Hematopoietic multipotent progenitor cell treated with erythropoietin and hydrocortisone succinate and interleukin-3 and kit ligand, for 17 days (in vitro differentiated cells): ENCODE measurements at places on chromosomes 13 and 19.

GRCh38 chr13:38998739-38999138, 8.1 kb upstream of the STOML3 start:
- DNase-seq: no peak

- DNase-seq: no peak
These were observed 136.9 kb downstream of the USP12 start for GRCh38 chr13:27034678-27035111.

GRCh38 chr13:23414682-23415081, 18.8 kb downstream of the SACS start:
- no peak for DNase-seq

DNA sequence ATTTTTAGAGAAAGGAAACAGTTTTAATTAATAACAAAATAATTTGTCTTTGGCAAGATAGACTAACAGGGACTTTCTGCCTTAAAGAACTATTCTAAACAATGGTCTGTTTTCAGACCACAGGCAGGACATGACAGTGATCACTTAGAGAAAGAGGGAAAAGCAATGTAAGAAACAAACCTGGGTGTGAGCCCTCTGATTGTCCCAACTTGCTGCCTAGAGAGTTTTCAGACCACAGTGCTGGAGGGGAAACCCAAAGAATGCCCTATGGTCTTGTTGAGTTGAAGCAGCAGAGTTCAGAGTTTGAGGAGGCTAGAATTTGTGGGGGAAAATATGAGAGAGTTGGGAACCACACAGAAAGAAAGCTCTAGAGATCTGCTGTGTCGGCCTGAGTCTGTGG, 38.1 kb downstream of the DGKH start:
- no peak for DNase-seq

- no peak for DNase-seq
These were observed 1411.5 kb downstream of the SLITRK5 start for GRCh38 chr13:89082623-89083022.

GRCh38 chr13:95471960-95472359, 80.6 kb upstream of the CLDN10 start:
- DNase-seq: no peak

GRCh38 chr13:78145276-78145675, 226.6 kb upstream of the EDNRB start:
- DNase-seq: no peak

- no peak for DNase-seq
These were observed 540.6 kb upstream of the HTR2A start for GRCh38 chr13:47437406-47437805.

DNA sequence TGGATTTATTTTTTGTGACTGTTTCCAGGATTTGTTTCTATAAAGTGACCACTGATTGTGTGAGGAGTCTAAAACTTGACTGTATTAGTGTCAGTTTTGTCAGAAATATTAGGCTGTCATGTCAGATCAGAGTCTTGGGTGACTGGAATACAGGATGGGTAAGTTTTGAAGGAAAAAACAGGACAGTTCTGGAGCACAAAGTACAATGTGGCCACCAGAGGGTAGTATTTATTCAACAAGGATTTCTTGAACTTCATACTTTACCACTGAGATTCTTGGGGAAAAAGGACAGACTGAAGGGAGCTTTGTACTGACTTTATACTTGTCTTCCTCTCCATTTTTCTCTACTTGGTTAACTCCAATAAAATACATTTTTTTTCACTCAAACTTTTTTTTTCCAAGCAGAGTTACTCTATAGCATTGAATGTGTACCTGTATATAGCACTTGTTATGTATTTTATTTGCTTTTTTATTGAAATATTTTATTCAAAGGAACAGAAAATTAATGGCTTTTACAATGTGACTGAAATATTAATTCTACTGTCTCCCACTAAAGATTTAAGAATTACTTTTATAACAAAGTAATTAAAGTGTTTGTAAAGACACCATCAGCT, 51.1 kb downstream of the LMO7 start:
- DNase-seq: no peak

DNA sequence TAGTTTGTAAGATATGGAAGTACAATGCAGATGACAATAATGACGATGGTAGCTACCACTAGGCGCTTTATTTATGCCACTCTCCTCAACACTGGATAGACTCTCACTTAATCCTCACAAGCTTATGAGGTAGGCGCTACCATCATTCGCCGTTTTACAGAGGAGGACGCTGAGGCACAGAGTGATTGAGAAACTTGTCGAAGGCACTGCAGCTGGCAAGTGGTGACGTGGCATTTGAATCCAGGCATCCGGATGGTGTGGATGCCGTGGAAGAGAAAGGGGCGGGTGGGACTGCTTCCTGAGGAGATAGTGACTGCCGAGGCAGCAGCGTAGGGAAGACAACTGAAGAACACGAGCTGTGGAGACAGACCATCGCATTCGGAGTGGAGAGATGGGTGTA, 1.3 kb upstream of the RPS9 start:
- no peak for DNase-seq

- no peak for DNase-seq
These were observed 389.2 kb downstream of the NDFIP2 start for GRCh38 chr13:79870123-79870522.

DNA sequence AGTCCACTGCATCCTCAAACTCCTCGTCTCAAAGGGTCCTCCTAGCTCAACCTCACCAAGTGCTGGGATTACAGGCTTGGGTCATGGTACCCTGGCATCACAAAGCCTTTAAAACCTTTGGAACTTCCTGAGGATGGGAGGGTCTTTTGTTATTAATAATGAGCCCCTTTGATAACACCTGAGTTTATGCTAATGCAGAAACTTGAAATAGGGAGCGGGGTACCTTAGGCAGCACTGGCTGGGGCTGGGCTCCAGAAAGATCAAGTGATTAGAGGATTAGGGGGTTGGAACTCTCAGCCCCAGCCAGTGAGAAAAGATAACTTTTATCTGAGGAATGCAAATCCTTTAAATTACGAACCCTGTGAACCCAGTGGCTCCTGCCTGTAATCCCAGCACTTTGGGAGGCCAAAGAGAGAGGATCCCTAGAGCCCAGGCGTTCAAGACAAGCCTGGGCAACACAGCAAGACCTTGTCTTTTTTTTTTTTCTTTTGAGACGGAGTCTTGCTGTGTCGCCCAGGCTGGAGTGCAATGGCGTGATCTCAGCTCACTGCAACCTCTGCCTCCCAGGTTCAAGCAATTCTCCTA, 9.3 kb upstream of the PSPC1 start:
- DNase-seq: no peak
